ENCODE measurements at places on chromosomes 1 and 21.

DNA sequence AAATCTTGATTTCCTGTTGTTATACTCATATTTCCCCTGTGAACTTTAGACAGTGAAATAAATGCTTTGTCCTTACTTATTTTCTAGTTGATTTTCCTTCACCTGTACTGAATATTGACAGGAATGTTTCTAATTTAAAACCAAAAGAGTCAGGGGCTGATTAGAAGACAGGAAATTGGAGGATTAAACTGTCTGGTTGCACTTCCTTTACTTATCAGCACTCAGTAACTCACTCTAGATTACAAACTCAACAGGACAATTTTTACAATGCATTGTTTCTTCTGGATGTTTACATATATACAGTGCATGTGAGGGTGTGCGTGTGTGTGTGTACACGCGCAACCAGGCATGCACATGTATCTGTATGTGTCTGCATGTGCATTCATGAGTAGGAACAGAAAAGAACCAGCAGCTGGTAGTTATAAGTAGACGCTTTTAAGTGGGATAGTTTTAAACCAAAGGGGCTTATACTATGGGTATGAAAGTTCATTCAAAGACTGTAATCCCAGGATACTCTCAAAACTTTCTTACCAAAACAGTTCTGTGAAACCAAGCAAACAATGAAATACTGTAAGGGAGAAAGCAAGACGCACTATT is 212.0 kb upstream of the NFIA start:
- no peak for DNase-seq

DNA sequence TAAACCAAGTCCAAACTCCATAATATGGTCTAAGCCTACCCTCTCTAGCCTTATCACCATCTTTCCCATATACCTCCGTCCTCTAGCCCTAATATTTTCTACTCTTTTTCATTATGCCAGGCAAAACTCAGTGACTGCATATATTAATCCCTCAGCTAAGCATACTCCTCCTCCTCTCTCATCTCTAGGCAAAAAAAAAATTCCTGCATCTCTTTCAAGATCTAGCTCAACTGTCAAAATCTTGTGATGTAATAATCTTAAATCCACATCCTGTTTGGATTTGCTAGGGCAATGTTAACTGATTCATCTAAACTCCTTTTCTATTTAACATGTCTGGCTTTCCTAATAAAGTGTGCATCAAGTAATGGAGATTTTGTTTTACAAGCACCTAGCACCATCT is 20.4 kb downstream of the PRPF38A start:
- no peak for DNase-seq

- no peak for DNase-seq
Observed at GRCh38 chr1:110262846-110263631, 52.9 kb downstream of the KCNC4 start.

GRCh38 chr1:167767761-167768160 is 46.0 kb downstream of the MPZL1 start:
- no peak for DNase-seq

DNA sequence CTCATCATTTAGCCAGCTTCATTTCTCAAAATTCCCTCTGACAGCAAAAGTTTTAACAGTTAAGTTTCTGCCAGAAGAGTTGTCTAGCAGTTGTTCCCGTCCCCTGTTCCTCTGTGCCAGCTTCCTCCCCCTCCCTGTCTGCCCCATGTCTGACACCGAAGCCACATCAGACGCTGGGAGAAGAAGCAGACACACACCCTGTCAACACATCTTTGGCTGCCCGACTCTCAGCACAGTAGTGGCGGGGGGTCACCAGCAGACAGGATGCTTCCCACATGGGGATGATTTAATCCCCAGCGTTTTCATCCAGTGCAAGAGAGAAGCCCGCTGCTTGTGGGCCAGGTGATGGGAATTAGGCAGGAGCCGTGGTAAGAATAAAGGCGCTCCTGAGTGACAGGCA is 379.4 kb upstream of the RUNX1 start:
- DNase-seq, result peak; percentile 63

DNA sequence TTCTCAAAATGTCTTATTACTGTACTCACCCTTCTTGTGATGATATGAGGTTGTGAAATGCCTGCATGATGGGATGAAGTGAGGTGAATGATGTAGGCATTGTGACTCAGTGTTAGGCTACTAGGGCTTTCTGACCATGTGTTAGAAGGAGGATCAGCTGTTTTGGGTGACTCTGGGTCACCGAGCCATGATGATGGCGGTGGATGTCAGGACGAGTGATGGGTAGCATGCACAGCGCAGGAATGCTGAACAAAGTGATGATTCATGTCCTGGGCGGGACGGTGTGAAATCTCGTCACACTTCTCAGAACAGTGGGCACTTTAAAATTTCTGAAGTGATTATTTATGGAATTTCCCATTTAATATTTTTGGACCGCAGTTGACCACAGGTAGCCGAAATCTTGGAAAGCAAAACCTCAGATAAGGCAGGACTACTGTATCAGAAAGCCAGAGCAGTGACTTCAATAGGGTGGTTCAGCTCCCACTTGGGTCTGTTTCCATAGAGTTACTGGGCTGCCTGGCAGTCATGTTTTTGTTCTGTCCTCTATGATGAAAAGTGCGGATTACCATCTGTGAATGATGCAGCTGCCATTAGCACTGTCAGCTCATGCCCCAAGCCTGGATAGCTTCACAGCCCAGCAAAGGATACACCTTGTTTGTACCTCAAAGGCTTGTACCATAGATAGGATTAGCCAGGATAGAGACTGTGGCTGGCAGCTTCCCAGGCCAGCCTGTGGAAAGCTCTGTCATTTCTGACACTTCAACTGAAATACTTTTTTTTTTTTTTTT is 26.6 kb downstream of the IL6R start:
- peak; percentile 85 for DNase-seq

DNA sequence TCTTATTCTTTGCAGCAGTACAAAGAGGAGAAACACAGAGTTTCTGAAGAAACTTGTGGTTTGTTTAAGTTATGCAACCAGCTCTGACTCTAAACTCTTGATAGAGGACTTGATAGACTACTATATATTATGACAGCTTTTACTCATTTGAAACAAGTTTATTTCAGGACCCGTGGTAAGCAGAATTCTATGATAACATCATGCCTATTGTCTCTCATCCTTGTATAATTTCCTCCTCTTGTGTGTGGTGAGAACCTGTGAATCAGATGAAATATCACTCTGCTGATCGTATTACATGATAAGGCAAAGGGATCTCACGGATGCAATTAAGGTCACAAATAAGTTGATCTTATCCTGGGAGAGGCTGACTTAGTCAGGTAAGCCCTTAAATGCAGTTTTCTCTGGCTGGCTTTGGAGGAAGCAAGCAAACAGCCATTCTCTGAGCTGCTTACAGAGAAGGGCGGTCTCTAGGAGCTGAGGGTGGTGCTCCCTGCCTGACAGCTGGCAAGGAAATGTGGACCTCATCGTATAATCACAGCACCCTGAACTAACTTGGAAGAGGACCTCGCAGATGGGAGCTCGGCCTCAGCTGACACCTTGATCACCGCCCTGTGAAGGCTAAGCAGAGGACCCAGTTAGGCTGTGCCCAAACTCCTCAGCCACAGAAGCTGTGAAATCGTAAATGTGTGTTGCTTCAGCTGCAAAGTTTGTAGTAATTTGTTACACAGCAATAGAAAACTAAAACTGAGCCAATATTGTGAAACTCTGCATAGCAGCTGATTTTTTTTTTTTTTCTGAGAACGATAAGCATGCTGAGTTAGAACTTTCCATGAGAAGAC is 151.1 kb upstream of the DPT start:
- DNase-seq, result no peak

GRCh38 chr21:45818904-45819285 is 162.7 kb upstream of the COL6A1 start:
- peak; percentile 87 for DNase-seq

GRCh38 chr1:237050915-237051314 is 8.9 kb downstream of the RYR2 start:
- DNase-seq, result no peak

- peak; percentile 64 for DNase-seq
Observed at GRCh38 chr1:44707959-44708831, 22.8 kb downstream of the RNU5D-1 start.

DNA sequence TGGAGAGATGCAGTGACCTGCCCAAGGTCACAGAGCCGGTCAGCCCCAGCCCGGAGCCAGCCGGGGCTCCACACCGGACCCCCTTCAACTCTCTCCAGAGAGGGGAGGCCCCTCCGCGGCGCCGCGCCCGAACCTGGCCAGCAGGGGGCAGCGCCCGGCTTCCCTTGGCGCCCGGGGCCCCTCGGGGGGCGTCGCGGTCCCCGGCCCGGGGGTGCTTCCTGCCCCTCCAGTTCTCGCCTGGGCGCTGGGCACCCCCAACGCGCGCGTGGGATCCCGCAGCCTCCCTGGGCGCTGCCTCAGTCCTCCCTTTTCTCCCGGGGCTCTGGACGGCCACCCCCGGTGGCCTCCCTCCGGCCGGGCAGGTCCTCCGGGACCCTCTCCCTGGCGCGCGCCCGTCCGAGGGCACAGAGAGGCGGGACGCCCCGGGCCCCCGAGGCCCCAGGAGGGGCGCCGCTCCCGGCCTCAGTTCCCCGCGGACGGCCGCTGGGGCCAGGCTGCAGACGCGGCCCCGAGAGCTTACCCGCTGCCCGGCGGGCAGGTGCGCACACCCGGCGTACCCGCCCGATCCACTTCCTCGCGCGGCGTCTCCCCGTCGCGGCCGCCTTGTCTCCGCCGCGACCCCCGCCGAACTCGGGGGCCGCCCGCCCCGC is 406 bp downstream of the HTR1D start:
- peak; percentile 70 for DNase-seq

DNA sequence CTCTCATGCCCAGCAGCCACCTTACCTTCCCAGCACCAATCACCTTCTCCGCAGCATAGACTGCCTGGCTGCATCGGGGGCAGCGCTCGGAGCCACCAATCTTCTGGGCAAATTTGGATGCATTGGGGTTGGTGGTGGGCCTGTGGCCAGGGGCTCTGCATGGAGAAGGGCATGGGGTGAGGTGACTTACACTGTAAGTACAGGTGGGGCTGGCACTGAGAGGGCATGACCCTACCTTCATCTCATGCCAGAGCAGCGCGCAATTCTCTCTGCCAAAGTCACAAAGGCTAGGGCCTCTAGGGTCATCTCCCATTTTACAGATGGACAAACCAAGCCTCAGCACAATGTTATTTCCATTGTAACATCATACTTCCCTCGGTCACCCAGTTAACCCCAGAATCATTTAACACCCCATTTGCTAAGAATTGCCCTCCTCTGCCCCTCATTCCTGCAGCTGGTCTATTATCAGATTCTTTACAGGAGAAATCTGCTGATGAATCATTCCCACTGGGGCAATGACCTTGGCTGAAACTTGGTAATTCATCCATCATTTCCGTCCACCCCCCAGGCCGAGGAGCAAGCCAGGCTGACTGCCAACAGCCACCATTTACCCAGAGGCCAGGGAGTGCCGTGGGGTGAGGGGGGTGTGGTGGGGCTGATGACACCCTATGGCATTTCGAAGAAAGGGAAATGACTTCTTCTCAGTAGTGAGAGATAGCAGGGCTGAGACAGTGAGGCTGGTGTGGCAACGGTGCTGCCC is 17.9 kb downstream of the CSRP1 start:
- DNase-seq, result no peak

DNA sequence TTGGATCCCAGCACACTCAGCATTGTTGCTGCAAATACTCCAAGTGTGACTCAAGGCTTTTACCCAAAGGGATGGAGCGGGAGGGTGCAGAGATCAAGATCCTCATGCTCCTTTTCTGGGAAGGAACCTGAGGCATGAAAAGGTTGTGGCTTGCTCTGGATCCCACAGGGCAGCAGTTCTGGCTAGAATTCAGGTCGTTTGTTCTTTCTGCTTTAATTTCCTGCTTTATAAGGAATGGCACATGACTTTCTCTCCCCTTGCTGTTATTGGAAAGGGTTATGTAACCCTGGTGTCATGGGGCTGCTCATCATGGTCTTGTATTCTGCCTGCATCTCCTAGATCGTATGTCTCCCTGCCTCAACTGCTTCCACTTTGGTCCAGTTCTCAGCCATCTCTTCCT is 101.6 kb downstream of the NOS1AP start:
- no peak for DNase-seq

DNA sequence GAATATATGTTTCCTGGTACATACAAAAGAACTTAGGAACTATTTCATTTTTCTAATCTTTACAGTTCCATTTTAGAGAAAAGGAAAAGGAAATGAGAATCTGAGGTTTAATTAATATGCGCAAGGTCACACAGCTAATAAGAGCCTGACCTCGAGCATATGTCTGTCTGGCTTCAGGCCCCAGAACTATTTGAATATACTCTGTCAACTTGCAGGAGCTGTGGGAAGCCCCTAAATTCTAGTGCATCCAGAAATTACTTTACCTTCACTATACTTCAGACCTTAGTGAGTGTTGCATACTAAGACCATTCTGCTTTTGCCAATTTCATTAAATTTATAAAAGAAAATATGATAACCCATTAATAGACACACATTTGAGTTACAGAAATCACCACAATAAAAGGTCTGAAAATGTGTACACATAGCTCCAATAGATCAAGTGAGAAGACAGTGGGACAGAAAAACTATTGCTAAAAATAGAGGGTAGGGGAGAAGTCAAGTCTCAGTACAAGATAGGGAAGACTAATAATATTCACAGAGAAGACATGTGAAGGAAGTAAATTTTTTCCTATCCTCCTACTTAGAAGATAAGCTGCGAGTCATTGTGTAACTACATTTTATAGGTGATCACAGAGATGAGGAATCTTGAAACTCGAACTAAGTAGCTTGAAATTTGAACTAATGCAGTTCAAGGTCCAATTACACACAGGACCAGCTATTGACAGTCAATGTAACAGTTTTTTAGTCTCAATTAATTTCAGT is 3.8 kb downstream of the RGS13 start:
- DNase-seq, result no peak

DNA sequence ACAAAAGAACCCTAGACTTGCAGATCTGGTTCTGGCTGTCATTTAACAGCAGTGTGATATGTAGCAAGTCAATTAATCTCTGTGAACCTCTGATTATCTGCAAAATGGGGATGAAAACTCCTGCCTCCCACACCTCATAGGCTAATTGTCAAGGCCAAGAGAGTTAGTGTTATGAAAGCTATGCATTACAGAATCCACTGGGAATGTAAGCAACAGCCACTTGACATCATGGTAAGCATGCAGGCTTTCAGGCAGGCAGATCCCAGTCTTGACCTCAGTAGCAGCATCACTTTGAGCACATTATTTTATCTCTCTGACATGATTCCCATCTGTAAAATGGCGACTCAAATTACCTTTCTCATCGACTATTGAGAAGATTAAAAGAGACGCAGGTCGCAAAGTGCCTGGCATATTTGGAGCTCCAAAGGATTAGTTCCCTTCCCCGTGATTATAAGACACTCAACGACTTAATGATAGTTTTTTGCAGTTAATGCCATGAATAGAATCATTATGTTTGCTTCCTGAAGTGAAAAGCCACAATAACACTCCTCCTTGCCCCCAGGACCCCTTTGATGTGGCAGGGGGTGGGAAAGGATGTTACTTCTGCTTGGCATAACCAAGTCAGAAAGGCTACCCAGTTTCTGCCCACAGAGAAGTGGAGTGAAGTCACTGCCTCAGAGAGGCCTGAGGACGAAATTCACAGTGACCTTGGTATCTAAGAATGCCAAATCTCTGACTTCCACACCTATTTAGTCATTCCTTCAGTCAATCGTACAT is 273.0 kb upstream of the NFIA start:
- no peak for DNase-seq

GRCh38 chr1:43648876-43649477 is 972 bp upstream of the KDM4A start:
- no peak for DNase-seq
